ENCODE measurements at places on chromosomes 5 and 9.

DNA sequence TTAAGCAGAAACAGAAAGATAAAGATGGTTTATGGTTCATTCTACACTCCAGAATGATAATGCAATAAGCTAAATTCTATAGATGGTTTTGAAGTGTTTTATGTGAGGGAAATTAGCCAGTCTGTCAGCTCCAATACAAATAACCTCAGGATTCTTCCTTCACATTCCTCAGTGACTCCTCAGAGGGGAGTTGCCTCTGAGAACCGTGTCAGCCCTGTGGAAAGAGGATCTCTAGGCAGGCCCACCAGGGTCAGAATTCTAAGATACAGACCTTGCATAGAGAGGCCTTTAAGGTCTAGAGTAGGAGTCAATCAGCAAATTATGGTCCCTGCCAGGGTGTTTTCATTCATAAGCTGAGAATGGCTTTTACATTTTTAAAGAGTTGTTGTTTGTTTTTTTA, 26.6 kb downstream of the RUSC2 start:
- DNase-seq: no peak

DNA sequence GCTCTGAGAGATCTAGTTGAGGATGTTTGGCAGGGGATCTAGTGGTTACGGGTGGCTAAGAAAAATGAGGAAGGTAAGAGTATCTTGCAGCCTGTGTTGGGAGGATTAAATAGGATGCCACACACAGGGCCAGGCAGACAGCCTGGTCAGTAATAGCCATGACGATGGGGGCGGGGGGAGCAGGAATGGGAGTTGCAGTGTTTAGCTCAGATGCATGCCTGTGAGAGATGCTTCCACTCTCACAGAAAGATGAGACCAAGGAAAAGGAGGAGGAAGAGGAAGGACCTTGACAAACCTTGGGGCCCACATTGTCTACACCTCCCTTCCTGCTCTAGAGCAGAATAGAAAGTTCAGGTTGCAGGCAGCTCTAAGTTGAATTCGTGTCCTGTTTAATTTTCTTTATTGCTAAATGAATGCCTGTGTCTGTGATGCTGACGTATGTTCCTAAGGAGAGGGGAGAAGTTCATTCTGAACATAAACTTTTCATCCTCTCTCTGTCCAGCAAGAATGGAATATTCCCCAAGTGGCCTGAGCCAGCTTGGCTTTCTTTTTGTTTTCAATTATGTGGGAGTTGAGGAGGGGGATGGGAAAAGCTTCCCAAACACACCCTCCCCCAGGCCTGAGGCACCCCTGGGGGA, 28.7 kb downstream of the TGFBI start:
- no peak for DNase-seq

DNA sequence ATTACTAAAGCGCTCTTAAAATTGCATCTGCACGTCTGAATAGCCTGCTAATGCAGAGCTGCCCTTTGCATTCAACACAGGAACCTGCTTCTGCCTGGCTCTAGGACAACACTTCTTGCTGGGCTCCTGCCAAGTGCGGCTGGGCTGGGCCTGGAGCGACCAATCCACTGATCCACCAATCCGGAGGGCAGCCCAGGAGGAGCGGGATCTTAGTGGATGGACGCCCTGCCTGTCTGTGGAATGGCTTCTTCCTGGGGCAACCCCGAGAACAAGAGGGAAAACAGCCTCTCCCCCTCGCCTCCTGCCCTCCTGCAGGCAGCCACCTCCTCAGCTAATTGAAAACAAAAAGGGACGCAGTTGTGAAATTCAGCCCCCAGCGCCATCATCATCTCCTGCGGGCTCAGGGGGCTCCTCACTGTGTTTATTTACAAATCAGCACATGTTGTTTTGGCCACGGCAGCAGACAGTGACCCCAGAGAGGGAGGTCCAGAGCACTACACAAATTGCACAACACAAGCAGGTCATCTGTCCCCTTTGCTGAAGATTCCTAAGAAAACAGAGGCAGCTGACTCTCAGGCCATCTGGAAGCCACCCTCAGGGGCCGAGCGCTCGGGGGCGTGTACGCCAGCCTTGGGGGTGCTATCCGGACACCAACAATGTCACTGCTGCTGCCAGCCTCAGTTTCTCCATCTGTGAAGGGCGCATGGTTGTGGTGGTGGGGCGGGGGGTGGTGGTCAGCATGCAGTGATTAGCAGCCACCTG, 57.3 kb downstream of the GADD45G start:
- DNase-seq: peak; percentile 90

DNA sequence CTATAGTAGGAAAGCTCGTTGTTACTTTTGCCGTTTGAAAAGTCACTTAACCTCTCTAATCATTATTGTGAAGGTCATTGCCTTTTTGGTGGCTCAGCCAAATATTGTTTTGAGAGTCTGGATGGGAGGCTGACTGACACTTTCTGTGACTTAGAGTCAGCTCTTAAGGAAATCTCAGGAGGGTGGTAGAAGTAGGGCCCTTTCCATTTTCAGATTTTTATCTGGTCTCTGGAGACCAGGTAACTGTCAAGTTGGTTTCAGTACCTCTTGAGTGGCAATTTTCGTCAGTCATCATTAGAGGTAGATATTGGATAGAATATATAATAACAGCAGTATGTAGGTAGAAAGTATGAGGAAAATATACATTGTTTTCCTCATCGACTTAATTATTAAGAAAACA, 23.3 kb downstream of the UGCG start:
- no peak for DNase-seq

- DNase-seq: no peak
Measured at GRCh38 chr9:112047538-112048066, 127.5 kb downstream of the SUSD1 start.

- DNase-seq: no peak
Measured at GRCh38 chr9:82273121-82273520, 284.5 kb downstream of the SPATA31D1 start.

DNA sequence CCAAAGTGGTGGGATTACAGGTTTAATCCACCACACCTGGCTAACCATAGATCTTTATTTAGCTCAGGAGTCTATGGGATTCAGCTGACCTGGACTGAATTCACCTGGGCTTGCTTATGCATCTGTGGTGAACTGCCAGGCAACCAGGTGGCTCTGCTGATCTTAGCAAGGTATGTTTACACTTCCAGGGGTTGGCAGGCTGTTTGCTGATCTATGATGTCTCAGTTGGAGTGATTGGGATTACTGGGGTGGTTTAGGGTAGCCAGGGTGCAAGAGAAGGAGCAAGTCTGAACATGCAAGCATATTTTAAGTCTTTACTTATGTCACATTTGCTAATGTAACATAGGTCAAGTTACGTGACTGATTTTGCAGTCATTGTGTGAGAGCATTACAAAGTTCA, 63.6 kb upstream of the JAK2 start:
- DNase-seq: no peak

DNA sequence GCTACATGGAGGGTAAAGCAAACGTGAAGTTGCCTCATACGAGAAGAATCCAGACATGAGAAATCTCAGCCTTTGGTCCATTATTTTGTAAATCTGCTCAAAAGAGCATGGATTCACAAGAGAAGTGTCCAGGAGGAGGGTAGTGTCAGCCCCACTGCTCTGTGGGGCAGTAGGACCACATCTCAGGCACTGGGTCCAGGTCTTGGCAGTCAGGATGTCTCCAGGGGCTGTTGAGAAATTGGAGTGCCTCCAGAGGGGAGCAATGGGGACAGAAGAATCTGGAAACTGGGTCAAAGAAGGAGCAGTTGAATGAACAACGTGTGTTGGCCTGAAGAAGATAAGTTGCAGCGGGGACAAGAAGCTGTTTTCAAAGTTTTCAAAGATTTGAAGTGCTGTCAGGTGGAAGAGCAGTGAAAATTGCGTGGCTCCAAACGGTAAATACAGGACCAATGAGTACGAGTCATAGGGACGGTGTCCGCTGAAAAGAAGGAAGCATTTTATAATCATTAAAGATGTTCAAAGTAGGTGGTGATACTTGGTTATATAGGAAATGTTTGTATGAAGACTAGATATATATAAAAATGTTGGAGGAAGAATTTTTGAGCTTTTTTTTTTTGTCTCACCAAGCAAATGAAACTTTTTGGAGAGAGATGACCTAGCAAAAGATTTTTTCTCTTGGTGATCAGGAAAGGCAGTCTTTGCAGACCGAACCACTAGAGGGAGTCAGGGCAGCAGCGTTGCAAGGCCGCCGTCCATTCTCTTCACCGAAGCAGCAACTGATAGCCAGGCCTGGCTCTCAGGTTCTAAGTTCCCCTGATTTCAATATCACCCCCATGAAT, 57.1 kb upstream of the ZBED3 start:
- no peak for DNase-seq

- no peak for DNase-seq
Measured at GRCh38 chr5:72156946-72157624, 49.8 kb downstream of the MAP1B start.

Data from anterior cingulate cortex (tissue), 58 donors.